ENCODE measurements at places on chromosomes 13 and 19.
A peak's percentile ranks its signal among the peaks of the same experiment; 100 is the strongest.

DNA sequence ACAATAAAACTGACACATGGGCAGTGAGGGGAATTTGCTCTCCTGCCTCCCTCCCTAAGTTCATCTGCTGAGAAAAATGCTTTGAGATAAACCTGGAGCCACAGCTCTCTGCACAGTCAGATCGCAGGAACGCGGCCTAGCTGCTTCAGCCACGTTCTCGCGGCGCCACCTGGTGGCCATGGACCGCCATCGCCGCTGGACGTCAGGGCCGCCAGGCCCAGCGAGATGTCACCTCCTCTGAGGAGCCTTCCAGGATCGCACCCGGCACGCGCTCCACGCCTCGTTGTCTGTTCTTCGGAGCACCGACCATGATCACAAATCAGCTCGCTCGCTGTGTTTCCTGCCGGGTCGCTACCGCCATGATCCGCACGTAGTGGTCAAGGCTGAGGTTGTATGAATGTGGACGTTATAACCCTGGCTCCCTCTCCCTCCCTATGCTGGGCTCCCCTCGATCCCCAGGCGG, 20.6 kb upstream of the USP29 start:
- peak; percentile 43 for DNase-seq

DNA sequence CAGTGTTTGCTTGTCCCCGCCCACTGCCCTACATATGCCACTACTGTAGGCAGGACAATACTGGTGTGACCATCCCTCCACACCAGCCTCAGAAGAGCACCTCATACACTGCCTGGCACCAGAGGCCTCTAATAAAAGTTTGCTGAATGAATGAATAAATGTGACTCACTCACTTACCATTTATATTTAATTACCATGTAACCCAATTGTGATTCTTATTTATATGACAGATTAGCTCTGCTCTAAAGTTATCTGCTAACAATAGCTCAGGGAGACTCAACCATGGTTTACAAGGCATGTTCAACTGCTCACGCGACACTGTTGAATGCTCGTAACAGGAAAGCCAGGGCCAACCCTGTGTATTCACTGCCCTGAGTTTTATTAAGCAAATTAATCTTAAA, 66.0 kb upstream of the DOCK9 start:
- DNase-seq = no peak

GRCh38 chr19:18171605-18172327, 1.8 kb upstream of the IFI30 start:
- no peak for DNase-seq

GRCh38 chr13:25198647-25199046, 26.6 kb upstream of the AMER2 start:
- no peak for DNase-seq

DNA sequence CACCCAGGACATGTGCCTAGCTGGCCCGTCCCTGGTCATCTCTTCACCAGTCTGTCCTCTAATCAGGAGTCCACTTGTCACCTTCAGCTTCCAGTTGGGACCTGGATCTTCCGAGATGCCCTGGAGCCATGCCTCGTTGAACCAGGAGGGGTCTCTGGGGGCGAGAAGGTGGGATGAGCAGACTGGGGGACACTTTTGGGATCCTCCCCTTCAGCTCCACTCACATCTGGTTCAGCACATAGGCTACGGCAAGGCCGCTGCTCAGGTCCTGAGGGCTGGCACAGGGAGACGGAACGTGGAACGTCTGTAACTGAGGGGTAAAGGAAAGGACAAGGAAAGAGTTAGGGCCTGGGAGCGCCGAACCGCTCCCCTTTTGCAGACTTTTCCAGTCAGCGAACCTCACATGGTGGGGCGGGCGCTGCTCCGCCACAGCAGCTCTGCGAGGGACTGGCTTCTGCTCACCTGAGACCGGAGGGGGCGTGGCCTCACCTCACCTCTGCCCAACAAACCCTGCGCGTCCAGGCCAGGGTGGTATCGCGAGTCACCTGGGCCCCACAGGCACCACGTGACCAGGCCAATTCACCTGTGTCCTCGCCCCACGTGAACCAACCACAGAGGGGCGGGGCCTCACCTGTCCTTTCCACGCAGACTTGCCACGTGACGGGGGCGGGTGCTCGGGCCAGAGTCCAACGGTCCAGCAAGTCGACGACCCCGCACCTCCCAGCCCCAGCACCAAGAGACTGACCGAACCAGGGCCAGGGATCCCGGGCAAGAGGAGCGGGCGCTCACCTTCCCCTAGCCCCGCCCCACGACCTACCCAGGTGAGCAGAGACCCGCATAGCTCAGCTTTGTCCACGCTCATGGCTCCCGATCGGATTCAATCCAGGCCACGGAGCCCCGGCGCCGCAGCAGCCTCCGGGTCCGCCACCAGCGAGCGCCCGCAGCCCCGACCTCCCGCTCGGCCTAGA, at the start of gene HOOK2:
Gene HOOK2, minus strand, starts transcription at position 965 of the 968 bp plus-strand sequence. Its CDS starts 103 bp downstream, at position 862.
- DNase-seq = no peak

GRCh38 chr19:2540646-2541454, 64.9 kb downstream of the GADD45B start:
- no peak for DNase-seq

DNA sequence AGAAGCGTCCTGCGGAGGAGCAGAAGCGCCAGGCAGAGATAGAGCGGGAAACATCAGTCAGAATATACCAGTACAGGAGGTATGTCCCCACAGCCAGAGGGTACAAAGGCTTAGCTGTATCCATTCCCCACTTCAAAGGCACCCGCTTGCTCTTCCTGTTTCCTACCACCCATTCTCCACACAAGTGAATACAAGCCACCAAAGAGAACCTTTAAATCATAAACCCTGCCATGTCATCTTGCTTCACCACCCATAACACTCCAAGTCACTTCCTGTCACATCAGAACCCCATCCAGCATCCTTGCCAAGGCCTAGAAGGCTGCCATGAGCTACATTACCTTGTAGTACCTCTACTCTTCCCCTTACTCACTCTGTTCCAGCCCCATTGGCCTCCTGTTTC, 205.8 kb downstream of the LMO7 start:
- DNase-seq = no peak

- DNase-seq = no peak
Measured at GRCh38 chr13:95155093-95155492, 146.2 kb downstream of the ABCC4 start.

GRCh38 chr13:113938716-113939115, 35.2 kb downstream of the C13orf46 start:
- no peak for DNase-seq

DNA sequence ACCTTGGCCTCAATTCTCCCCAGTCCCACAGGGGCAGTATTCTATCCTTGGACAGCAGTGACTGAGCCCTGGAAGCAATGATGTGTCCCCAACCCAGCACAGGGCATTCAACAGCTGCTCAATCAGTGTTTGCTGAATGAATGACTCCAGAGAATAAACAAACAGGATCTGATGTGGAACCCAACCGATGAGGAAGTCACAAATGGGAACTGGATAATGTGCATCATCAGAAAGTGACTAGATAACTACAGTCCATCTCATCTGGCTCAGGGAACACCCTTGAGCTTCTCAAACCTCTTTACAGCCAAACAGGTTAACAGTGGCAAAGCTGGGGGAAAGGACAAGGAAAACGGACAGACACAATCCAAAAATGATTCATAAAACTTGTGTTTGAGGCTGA, 8.2 kb downstream of the SLC25A30 start:
- DNase-seq = no peak

DNA sequence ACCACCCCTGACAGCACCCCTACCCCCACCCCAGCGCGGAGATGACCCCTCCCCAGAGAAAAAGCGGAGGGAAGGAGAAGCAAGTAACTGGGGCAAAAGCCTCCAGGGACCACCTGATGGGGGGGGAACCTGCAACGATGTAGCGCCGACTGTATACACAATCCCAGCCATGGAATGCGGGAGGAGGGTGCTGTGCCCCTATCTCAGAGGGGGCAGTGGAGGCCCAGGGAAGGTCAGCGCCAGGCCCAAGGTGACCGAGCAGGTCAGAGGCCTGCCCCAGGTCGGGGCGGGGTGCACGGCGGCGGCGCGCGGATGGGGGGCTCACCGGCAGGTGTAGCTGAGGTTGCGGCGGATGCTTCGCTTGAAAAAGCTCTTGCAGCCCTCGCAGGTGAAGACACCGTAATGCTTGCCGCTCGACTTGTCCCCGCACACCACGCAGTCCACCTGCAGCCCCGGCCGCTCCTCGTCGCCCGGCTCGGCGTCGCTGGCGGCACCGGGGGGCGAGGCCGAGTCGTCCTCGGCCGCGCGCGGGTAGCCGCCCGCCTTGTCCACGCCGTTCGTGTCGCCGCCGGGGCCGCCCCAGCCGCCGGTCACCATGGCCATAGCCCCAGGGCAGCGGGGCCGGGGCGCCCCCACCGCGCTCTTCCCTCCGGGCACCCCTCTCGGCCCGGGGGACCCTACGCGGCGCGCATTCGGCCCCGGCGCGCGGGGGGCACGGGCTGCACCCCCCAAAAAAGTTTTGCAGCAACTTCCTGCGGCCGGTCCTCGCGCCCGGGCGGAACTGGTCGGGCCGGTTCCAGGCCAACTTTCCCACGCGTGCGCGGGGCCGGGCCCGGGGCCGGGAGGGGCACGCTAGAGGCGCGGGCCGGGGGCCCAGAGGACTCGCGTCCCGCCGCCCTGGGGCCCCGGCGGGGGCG, 843 bp downstream of the NR2F6 start:
- no peak for DNase-seq

DNA sequence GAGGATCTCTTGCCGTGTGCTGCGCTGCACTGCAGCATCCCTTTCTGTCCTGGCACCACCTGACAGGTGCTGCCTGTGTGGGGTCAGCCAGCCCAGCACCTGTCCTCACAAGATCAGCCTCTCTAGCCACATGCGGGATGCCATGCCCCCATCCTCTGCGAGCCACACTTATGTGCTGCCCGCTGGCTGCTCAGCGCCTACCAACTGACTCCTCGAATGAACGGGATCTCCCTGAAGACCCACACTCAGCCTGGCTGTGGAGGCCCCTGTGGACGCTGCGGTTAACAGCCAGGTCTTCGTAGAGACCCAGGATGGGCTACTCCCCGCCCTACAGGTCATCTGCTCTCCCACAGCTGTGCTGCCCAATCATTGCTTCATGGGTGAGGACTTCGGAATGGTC, 106.1 kb downstream of the DOCK9 start:
- DNase-seq = no peak

DNA sequence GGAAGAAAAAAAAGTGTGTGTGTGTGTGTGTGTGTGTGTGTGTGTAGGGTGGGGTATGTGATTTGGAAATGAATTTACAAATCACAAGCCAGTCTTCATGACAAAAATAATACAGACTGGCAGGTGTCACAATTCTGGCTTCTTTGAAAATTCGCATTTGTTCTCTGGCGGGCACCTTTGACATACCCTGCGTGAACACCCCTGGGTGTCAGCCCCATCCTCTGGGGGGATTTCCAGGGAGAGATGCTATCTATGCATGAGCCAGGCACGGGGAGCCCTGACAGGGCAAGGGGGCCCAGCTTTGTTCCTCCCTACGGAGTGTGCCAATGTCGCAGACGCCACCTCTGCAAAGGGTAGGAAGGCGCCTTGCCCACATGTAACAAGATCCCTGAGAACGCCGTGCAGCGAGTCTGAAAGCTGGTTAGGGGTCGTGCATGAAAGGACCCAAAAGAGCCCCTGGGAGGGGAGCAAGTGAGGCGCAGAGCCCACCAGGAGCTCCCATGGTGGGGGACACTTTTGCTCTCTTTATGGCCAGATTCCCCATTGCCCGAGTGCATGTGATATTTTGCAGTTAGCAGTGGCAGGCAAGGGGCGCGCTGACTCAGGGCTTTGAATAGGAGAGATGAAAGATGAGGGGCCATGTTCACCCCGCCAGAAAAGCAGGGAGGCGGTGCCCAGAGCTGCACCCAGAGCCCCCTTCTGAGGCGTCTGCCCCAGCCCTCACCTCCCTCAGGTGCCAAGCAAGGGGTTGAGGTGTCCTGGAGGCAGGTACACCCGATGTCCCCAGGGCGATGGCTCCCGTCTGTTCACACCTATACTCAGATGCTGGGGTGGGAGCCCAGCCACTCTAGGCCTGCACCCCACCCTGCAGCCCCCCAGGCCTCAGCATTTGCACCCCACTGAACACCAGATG, 45.3 kb downstream of the KLF2 start:
- DNase-seq = peak; percentile 55

DNA sequence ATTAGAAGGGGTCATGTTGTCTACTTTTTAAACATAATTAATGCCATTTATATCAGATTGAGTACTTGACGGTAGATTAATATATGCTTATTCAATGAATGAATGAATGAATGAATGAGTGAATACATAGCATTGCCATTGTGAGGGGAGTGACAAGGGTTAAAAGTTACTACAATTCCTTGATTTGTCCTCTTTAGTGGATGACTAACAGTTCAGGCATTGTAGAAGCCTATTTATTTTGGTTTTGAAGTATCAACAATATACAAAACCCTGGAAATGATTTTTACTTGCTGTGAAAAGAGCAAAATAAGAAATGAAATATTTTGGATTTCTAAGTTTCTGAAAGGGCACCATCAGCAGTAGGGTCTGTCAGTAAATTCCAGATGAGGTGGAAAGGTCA, 122.7 kb downstream of the CYSLTR2 start:
- no peak for DNase-seq

GRCh38 chr13:112182846-112183531, 116.0 kb downstream of the SOX1 start:
- DNase-seq = no peak

GRCh38 chr13:106230450-106230849, 305.0 kb downstream of the EFNB2 start:
- DNase-seq = no peak

All from stimulated activated CD4-positive, alpha-beta T cell treated with anti-CD3 and anti-CD28 coated beads, TNF-alpha, amount 100 ng/mL, for 1 hour (primary cell).